ENCODE measurements at places on chromosomes 4 and X.
A peak's percentile ranks its signal among the peaks of the same experiment; 100 is the strongest.

GRCh38 chrX:124529786-124530185 is 183.4 kb downstream of the SH2D1A start:
- no peak for DNase-seq

DNA sequence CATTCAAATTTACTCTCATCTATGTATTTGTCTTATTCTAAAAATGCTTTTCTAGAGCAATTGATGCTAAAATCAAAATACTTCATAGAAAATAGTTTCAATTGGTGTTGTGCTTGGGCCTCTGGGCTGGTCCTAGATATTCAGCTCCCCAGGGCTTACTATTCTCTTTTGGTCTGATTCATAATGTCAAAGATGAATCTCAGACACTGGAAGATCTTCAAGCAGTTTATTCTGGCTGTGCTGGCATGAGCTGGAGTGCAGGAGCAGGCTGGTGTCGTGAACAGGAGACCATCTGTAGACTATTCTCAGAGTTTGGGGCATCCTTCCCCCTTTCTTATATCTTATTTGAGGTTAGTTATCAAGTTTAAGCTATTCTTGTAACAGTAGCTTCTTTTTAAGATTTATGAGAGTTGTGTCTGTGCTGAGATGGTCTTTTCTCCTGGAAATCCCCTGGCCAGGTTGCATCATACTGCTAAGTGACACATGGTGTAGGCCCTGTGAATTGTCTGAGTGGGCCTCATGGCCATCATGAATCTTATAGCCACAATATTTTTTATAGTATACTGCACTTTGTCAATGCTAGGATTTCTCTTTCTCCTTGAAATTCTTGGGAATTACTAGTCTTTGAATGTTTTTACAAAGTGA is 1624.0 kb upstream of the IGFBP7 start:
- DNase-seq = peak; percentile 17

DNA sequence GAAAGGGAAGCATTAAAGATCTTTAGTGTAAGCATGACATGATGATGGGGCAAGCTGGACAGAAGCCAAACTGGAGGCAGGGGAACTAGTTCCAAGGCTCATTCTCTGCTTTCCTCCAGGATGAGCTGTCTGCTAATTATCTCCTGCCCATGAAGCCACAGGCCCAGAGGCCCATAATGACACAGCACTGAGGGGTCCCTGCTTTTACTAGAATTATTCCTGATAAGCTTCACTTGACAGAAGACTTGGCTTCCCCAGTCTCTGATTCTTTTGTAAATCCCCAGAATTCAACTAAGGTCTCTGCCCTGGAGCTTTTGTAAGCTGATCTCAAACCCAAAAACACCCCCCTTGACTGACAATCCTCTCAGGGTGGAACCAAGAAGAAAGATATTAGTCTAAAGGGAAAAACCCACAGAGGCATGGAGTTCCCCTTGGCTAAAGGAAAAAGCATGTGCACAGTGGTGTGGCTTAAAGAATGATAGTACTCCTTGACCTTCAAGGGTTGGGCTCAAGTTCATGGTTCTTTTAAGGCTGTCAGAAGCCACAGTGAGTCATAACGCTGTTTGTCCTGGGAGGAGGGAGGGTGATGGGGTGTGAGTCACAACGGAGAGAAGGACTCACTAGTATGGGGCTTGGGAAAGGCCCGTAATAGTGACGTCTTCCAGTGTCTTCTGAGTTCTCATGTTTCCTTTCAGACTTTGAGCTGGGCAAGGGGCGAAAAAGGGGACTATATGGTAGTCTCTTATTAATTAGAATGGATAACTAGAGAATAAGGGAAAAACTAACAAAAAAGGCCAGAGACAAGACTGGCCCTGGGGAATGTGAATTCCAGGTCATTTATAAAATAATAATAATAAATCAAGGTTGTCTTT is 146.0 kb upstream of the CPEB2 start:
- peak; percentile 99 for DNase-seq

DNA sequence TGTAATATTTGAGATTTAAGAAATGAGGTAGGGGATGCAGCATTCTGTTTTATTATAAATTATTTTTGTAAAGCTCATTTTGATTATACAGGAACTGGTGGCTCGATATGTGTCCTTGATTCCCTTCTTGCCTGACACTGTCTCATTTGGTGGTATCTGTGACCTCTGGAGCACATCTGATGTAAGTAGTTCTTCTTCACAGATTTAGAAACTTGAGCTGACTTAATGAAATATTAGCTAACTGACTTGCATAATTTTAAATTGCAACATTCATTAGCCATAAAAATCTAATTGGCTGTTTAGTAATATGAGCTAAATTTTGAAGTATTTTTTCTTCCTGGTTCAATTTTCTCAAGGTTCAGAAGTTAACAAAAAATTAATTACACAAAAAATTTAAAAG is 69.1 kb downstream of the FBXL5 start:
- no peak for DNase-seq

- DNase-seq = no peak
Observed at GRCh38 chr4:74475091-74475800, 30.3 kb downstream of the AREG start.

DNA sequence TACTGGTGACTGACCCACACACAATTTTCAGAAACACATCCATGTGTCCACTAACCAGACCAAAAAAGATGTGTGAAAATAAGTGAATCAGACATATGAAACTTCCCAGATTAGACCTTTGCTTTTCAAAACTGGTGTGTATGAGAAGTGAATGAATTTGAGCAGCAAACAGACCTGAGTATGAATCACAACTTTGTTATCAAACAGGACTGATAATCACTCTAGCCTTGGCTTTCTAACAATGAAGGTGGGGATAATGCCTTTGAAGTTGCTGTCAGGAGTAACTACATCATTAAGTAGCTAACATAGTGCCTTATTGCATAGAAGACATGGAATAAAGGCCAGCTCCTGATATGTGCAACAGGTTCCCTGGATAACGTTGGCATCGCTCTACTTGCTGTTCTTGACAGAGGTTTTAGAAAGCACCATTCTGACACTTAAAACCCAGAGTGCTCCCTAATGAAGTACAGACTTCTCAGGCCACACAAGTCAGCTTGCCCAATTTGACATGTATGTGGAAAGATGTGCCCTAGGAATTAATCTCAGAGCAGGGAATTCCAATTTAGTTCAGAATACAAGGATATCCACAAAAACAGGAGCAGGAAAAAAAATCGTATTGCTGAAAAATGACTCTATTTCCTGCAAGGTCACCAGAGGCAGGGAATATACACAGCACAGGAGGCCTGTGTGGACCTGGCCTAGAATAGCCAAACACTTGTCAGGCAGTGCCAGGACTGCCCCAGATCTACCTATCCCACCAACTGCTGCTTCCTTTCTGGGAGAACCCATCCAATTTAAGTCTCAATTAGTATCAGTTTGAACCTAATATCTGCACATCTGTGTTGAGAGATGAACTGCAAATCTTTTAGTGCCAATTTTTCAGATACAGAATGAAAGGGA is 87.7 kb downstream of the MAML3 start:
- no peak for DNase-seq

DNA sequence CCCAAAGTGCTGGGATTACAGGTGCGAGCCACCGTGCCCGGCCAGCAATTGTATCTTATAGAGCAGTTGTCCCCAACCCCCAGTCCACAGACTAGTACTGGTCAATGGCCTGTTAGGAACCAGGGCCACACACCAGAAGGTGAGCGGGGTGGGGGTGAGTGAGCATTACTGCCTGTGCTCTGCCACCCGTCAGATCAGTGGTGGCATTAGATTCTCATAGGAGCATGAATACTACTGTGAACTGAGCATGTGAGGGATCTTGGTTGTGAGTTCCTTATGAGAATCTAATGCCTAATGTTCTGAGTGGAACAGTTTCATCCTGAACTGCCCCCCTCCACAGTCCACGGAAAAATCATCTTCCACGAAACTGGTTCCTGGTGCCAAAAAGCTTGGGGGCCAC is 328.0 kb upstream of the BOD1L1 start:
- DNase-seq = no peak
